ENCODE measurements at places on chromosomes 5 and 9.

DNA sequence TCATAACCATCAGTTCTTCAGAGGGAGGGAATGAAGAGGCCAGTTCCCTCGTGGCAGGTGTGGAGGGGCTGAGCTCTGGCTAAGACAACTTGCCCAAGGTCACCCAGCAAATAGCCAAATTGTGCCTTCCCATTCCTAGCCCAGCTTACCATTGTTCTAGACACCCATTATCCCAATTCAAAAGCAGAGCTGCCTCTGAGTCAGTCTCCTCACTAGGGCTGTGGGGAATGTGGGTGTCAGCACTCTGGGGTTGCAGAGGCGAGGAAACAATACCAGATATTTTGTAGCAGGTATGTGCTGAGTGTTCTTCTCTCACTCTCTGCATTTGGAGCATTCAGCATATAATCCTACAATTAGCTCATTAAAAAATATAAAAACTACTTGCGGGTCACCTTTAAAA, 270.8 kb downstream of the PSAT1 start:
- DNase-seq = no peak

- no peak for DNase-seq
These were observed 417.7 kb downstream of the TAF11L14 start for GRCh38 chr5:18051953-18052352.

GRCh38 chr5:150301170-150301505, 1.6 kb downstream of the ARSI start:
- DNase-seq = no peak

DNA sequence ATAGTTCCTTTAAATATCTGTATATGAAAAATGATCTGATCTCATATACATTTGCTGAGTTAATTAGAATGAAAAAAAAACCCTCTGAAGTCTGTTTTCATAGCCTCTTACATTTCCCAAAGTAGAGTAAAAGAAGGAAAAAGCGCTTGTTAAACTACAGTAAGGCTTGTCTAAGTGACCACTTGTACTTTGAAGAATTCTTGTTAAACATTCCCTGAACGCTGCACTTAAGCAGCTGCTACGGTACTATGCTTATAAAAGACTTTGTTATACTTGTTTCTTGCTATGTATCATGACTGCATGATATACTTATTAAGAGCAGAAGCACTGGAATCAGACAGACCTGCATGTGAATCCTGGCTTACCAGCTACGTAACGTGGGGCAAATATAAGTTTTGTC, 81.7 kb upstream of the MTAP start:
- DNase-seq = no peak

- DNase-seq = no peak
These were observed 9.4 kb upstream of the CD72 start for GRCh38 chr9:35627575-35627974.

GRCh38 chr5:72511774-72512592, 4.8 kb upstream of the ZNF366 start:
- DNase-seq = peak; percentile 56

DNA sequence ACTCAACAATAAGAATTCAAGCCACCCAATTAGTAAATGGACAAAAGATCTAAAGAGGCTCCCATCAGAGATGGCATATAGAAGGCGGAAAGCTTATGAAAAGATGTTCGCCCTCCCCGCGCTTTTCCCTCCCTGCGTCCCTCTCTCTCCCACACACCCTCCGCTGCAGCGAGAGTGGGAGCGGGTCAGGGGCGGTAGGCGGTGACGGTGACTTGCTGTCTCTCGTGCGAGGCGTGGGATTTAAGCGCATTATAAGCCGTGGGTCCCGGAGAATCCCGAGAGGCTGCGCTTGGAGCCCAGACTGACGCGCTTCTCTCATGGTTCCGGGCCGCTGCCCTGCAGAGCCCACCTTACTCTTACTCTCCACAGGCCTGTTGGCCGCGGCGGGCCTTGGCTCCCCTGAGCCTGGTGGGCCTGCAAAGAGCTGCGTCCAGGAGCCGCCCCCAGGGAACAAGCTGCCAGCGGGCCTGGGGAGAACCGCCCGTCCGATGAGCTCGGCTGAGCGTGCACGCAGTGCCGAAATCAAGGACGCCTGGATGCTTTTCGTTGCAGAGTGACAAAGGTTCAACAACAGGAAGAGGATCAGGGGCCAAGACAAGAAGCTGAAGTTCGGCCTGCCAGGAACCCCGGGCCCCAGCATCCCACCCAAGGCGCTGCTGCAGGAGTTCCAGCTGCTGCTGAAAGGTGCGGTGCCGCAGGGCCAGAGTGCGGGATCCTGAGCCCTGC, 42.6 kb upstream of the BICD2 start:
- DNase-seq = no peak

DNA sequence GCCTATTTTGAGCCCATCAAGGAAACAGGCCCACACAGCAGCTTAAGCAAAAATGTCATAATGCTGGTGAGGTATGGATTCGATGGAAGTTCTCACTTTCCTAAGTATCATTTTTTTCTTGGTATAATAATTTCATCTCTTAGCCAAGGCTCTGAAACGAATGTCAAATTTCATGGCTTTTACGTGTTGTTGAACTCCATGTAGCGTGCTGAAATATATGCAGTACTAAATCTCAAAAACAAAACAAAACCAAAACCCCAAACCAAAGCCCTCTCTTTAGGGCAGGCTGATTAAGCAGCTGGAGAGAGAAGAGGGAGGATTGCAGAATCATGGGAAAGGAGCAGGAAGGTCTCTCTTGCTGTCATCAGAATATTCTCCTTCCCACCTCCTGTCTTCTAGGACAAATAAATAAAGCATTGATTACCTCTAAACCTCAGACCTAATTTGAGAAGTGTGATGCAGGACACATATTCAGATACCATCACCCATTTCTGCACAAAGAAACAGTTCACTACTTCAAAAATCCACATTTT, 58.3 kb downstream of the TMEM174 start:
- DNase-seq = no peak

DNA sequence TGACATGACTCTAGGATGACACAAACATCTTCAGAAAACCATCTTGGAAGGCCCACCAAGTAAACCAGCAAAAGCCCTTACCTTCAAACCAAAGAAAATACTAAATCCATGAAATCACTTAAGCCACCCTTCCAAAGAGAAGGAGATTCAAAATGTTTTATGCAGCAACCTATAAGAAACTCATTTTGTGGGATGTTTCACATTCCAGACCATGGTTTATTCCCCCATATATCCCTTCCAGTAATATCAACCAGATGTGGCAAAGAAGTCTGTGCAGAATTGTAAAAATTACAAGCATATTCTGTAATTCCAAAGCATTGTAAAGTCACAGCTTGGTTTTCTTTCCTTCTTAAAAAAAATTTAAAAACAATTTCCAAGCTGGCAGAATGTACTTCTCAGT, 117.4 kb downstream of the SLIT3 start:
- no peak for DNase-seq

GRCh38 chr5:94707359-94707758, 88.9 kb downstream of the SLF1 start:
- no peak for DNase-seq

GRCh38 chr5:110909950-110910349, 161.6 kb upstream of the TSLP start:
- DNase-seq = no peak

- no peak for DNase-seq
These were observed 198.7 kb downstream of the VPS13A start for GRCh38 chr9:77375956-77376532.

- peak; percentile 86 for DNase-seq
These were observed 5.3 kb upstream of the TJP2 start for GRCh38 chr9:69168709-69169217.

Data from suppressor macrophage treated with lipopolysaccharide for 4 hours (primary cell).